Fibroblast of the aortic adventitia (primary cell): ENCODE measurements at places on chromosomes 4 and X. TPM values are rescaled to one million over a fixed set of nuclear protein-coding genes. Genes with fewer than 3 reads are reported as not detected.

PPBP gene
- total RNA-seq = not detected in 2 replicates

ODAPH gene
- not detected in 2 replicates for total RNA-seq

CNKSR2 gene
- 0.99 and 4.7 TPM in 2 replicates for total RNA-seq

ARHGAP36 gene
- not detected in 2 replicates for total RNA-seq

NALF2 gene
- total RNA-seq = not detected in 2 replicates

FAM114A1 gene
- total RNA-seq = 263 and 378 TPM in 2 replicates

PHOX2B gene
- not detected in 2 replicates for total RNA-seq

FAM9C gene
- not detected in 2 replicates for total RNA-seq

CCDC120 gene
- 0.90 and 1.2 TPM in 2 replicates for total RNA-seq

ATP10D gene
- total RNA-seq = 43.7 and 50.0 TPM in 2 replicates

ACTRT1 gene
- not detected in 2 replicates for total RNA-seq

XAGE1A gene
- total RNA-seq = not detected in 2 replicates

MAGED4 gene
- 13.7 and 14.7 TPM in 2 replicates for total RNA-seq

S100G gene
- total RNA-seq = not detected in 2 replicates

FAM53A gene
- total RNA-seq = 1.6 and 2.5 TPM in 2 replicates

ETDB gene
- not detected in 2 replicates for total RNA-seq
